ENCODE measurements at places on chromosomes 6 and 20.
A peak's percentile ranks its signal among the peaks of the same experiment; 100 is the strongest.

- no peak for DNase-seq
Measured at GRCh38 chr6:138533667-138534066, 34.4 kb upstream of the NHSL1 start.

DNA sequence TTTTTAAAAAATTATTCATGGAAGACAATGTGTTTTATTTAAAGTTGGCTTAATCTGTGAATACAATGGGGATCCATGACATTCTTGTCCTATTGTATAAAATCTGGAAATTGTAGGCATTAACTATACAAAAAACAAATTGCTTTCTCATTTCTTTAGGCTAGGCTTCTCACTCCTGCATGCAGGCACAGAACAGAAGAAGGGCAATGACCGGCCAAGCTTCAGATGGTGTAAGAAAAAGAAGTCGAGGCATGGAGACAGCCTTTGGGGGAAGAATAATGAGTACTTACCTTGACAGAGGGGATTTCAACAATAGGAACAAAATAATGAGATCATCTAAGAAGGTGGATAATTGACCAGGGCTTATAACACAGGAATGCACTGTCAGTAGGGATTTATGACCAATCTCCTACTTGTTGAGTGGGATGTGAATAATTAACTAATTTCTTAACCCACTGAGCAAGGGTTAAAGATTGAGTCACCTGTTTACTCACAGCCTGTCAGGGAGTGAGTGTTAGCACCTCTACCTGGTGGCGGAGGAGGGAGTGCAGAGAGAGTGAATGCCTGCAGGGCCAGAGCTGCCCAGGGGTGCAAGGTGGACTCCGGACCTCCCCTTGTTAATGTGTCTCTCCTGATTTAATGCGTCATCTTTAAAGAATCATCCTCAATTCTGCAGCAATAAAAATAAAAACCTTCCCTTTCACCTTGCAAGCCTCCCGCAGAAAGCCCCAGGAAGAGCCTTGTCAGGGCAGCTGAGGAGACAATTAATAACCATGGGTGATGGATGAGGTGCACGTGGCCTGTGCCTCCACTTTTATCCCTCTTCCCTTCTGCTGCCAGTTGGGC lies 3.9 kb downstream of the SLC22A2 start:
- no peak for DNase-seq

DNA sequence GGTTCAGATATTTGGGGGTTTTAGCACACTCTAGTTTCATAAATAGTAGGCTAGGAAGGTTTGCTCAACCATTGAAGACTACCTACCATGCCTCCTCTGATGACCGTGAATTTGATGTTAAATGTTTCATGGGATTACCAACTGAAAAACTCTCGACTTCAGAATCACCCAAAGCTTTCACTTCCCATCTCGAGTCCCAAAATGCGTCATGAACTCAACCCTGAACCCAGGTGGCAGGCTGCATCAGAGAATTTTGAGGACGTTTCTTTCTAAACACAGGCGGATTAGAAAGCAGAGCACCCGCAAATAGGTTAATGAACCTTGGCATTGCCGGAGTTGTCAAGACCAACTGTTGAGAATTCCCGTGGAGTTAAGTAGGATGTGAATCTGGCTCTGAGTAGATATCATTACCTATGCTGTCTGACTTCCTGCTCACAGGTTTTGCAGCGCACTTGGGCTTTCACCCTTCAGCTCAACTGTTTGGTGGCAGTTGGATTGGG lies 98.4 kb upstream of the ADTRP start:
- DNase-seq = peak; percentile 80

- DNase-seq = peak; percentile 34
Measured at GRCh38 chr6:150770637-150771036, 94.9 kb upstream of the MTHFD1L start.

- DNase-seq = peak; percentile 34
Measured at GRCh38 chr6:43575105-43575771, 600 bp downstream of the XPO5 start.

DNA sequence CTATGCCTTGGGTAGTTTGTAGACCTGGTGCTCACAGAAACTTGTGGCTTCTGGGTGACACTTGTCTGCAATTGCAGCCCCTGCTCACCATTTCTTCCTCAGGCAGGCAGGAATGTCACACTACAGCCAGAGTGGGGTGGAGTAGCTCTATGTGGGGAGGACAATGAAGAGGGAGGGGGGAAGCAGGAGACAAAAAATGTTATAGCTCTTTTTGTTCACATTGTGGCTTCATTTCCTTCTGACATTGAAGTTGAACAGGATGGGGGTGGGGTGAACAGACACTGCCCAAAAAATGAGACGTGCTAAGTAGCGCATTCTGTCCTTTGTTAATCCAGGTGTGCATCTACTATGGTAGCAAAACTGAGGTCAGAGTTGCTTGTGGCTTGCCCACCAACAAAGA lies at the start of gene THEMIS:
Gene THEMIS (minus strand): TSS at position 124 of the 400 bp plus-strand sequence. CDS start 126 bp downstream, outside the sequence.
- no peak for DNase-seq

DNA sequence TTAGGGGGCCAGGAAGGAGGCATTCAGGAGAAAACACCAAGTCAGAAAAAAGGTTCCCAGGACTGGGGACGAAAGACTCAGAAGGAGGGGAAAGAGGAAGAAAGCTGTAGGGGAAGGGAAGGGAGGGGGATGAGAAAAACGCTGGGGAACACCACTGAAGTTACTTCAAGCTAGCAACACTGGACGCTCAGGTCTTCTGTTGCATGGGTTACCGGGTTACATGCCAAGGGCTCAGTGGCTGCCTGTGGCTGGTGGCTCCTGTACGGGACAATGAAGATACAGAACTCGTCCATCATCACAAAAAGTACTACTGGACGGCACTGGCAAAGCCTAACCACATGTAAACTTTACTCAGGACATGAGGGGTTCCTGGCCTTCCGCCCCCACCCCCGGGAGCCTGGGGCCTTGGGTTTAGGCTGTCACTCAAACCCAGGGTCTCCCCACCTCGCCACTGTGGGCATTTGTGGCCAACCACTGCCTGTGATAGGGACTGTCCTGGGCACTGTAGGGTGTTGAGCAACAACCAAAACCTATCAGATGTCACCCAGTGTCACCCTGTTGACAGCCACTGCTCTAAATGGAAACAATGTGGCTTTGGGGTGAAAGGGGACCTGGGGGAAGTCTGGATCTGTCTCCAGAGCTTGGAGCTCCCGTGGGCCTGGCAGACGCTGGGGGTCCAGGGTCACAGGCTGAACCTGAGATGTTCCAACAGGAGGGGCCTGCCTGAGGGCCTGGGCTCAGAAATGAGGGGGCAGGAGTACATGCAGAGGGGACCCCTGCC lies 40.3 kb upstream of the CD93 start:
- peak; percentile 95 for DNase-seq

GRCh38 chr6:103723438-103724322 lies 1136.0 kb downstream of the HACE1 start:
- DNase-seq = no peak

DNA sequence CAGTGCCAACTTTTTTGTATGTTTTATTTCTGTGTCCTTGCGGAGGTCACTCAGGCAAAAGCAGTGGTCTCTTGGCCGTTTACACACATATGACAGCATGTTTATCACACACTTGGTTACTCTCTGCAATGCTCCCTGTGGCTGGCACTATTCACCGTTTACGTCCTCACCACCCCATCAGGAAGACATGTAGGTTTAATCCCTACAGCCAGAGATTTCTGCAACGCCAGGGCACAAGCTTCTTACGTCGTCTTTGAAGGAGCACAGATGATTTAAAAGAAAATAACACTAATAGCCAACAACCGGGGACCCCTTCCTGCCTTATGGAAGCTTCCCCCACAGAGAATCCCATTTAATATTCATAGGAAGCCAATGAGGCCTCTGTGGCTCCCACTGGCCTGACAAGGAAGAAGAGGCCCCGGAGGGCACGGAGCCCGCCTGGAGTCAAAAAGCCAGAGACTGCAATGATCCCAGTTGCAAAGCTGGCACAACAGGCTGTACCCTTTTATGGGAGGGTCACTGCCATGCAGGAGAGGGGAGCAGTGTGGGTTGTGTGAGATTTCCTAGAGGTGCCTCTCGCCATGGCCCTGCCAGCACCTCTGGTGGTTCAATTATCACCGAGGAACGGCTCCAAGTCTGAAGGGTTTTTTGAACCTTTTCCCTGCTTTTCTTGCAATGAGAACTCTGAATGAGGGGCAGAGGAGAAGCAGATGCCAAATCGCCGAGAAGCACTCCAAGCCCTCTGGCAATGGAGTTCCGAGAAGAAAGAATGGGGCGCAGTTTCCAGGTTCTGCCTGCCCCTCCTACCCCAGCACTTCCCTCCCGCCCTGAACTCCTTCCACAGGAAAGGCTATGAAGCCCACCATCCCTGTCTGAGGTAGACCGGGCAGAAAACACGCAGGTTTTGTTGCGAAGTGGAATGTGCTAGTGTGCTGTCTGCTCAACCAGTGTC lies 96.2 kb downstream of the THBS2 start:
- no peak for DNase-seq

DNA sequence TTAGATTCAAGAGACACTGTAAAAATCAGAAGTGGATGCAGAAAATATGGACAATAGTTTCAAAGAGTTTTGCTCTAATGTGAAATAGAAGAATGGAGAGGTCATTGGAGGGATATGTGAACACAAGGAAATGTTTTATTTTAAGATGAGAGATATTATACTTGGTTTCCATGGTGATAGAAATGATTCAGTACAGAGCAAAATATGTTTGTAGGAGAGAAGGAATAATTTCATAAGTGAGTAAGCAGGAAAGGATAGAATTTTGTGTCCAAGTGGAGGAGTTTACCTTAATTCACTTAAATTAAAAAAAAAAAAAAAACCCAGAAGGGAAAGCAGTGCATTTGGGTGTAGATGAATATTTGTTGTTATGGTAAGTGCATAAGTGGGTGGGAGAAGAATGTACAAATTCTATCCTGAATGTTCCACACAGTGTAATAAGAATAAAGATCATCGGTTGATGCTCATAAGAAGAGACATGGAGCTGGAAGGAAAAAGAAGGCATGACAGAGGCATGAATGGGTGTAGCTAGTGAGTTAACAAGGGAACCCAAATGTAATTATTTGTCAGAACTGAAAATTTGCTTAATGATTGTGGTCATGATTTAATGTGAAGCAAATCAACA lies 688.9 kb upstream of the GJE1 start:
- no peak for DNase-seq
